Activated CD8-positive, alpha-beta memory T cell treated with anti-CD3 and anti-CD28 coated beads for 1 hour (primary cell): ENCODE measurements at places on chromosomes 6 and 20.

- no peak for DNase-seq
These were observed 13.1 kb upstream of the POPDC3 start for GRCh38 chr6:105192707-105193465.

- DNase-seq = no peak
These were observed 19.4 kb upstream of the CST3 start for GRCh38 chr20:23657202-23657601.

DNA sequence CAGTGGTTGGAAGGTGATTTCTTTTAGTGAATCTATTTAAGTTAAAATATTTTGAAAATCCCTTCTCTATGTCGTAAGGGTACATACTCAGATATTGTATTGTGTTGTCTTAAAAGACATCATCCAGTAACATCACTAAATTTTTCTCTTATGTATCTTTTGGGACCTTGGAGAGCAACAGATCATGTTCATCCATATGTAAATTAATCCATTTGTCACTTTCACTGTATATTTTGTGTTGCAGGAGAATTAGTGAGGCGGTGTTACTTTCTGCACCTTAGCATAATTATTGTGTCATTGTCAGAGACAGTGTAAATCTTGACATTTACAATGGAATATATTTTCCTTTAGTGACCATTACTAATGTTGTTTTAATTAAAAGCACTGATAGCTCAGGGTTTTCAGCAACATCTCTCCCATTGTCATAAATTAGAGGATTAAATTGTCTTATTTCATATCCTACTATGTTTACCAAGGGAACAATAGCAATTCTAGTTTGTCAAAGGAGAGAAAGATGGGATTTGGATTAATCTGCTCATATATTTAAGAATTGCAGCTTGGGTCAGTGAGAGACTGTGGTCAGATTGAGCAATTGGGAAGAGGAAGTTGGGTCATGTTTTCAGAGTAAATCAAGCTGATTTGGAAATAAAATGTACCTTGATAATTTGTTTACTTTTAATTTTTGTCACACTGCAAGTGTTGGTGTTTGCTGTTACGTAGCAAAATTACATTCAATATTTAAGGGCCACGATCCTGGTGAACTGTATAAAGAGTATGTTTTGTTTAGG is 22.7 kb downstream of the DOK5 start:
- DNase-seq = no peak

DNA sequence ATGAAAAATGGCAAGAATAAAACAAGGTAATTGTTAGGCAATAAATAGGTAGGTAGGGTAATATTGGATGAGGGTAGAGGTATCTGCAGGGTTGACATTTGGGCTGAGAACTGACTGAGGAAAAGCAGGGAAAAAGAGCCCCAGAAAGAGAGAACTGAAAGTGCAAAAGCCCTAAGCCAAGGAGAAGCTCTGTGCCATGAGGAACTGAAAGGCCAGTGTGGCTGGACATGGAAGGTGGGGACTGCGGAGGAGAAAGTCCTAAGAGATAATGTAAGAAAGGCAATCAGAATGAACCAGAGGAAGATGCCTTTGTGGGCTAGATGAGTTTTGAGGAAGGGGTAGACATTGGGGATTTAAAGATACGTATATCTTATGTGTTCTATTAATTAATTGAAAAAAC is 9.9 kb upstream of the HIVEP2 start:
- no peak for DNase-seq

DNA sequence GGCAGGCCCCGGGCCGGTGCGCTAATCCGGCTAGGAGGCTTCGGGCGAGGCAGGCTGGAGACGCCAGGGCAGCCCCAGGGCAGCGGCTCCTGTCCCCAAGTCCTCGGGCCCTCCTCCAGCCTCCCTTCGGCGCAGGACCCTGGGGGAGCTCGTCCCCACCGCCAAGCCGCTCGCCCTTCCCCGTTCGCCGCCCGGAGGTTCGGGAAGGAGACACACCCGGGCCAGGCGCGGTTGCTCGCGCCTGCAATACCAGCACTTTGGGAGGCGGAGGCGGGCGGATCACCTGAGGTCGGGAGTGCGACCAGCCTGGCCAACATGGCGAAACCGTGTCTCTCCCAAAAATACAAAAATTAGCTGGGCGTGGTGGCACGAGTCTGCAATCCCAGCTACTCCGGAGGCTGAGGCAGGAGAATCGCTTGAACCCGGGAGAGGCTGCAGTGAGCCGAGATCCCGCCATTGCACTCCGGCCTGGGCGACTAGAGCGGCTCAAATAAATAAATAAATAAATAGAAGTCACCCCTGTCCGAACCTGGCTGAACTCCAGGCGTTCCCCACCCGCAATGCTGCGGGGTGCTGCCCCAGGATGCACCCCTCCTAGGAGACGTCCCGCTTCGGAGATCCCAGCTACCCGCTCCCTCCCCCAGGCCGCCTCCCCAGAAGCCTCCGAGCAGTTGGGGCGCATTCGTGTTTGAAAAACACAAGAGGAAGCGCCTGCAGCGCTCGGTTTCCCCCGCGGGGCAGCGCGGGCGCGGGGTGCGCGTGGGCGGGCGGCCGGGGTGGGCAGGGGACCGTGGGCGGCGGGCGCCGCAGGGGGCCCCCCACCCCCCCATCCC is 27.5 kb downstream of the SERPINB9 start:
- DNase-seq = no peak

GRCh38 chr6:113488061-113488460 is 369.1 kb upstream of the MARCKS start:
- no peak for DNase-seq

GRCh38 chr6:144395014-144395413 is 109.9 kb downstream of the UTRN start:
- DNase-seq = no peak

GRCh38 chr20:35939264-35939663 is 15.0 kb downstream of the SCAND1 start:
- DNase-seq = no peak

DNA sequence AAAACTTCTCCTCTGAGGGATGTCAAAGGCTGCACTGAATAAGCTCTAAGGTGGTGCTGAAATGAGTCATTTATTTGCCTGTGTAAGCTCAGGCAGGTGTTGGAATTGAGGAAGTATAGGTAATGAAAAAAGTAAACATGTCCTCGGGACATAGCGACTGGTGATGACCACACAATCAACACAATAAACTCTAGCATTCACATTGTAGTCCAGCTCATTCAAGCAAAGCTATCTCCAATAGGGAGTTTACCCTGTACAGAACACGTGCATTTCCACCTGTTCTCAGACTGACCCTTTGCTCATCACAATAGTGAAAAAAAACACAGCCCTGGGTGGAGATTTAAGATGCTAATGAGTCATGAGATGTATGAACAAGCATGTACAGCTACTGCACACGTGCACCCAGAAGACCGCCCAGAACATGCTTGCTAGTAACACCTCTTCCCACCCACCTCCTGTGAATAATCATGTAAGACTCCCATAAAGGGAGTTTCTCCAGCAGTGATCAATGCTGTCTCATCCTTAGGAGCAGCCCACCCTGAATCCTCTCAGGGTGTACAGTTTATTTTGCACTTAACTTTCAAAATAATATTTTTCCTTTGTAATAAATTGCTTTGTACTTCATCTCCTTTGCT is 33.0 kb upstream of the POU5F1 start:
- DNase-seq = no peak

- no peak for DNase-seq
These were observed 105.5 kb downstream of the AGPAT4 start for GRCh38 chr6:161168281-161168891.

- no peak for DNase-seq
These were observed 21.1 kb upstream of the CCM2L start for GRCh38 chr20:31989030-31989645.

GRCh38 chr6:34571388-34571787 is 15.3 kb upstream of the SPDEF start:
- no peak for DNase-seq

DNA sequence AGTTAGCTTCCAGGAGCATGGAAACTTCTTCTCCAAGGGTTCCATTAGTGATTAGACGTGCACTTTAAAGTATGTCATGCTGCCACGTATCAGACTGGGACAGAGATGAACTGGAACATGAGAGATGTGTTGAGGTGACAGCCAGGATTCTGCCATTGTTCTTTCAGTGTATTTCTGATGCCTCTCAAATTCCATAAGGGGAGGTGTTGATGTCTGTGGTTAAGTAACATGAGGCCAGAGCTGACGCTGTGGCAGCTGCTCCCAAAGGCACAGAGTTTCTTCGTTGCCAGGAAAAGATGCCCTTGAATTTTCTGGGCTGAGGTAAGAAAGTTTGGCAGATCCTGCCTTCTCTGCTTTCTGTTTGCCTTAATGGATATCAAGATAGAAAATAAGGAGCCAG is 63.5 kb downstream of the TRMT6 start:
- no peak for DNase-seq

GRCh38 chr6:56727097-56727850 is 84.6 kb upstream of the DST start:
- DNase-seq = no peak

DNA sequence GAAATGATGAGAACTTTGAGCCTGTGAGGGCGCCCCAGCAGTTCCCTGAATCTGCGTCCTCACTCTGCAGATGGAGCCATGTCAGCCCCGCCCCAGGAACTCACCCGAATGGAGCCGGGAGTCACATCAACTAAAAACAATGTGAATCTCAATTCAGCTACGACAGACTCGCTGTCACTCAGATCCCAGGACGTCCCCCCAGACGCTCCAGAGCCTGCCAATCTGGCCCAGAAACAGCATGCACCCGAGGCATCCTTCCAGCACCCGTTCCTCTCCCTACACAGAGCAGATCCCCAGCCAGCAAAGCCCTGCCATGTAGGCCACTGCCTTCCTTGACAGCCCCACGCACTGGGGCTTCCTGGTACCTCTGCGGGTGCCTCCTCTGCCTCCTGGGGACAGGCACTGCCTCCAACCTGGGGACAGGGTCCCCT is 248.0 kb downstream of the TTLL2 start:
- DNase-seq = no peak
